ENCODE measurements at places on chromosomes 6 and 20.

- no peak for DNase-seq
Measured at GRCh38 chr6:3725145-3726047, 26.1 kb downstream of the PXDC1 start.

DNA sequence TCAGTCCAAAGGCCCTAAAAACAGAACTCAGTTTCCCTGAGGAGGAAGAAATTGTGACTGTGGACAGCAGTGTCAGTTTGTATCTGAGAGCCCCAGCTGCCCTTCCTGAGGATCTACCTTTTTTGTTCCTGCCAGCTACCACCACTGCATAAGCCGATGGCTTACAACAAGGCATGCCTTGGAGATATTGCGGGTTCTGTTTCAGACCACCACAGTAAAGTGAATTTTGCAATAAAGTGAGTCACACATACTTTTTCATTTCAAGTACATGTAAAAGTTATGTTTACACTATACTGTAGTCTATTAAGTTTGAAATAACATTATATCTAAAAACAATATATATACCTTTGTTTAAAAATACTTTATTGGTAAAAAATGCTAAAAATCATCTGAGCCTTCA is 9.6 kb upstream of the CST3 start:
- no peak for DNase-seq

DNA sequence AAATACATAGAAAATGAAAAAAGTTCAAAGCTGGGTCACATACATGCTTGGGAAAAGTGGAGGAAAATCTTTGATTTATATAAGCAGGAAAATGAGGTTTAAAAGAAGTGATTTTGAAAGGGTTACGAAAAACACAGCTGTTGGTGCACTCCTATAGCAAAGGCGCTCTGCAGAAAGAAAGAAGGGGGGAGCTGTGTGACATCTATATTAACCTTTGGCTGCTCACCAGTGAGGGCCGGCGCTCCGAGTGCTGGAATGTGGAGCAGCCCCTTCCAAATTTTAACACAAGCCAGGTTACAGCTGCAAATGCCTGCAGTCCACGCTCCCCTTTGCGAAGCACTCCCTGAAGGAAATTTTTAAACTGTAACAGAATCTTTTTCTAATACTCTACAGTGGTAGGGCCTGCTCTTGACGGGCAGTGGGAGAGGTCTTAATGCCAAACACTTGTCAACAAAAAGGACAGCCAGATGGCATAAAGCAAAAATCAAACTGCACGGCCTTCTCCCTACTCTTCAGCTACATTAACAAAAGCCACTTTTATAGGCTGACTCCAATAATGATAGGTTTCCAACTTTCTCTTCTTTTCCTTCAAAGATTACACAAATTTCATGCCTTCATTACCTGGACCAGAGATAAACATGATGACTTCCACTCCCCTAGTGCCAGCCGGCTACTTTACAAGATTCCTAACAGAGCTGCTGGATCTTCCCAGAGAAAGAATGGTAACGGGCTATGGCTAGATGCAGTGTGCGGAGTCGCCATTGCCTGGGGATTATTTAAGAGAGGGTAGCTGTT is 4.8 kb downstream of the BMP7 start:
- no peak for DNase-seq

GRCh38 chr6:28884423-28885131 is 39.2 kb downstream of the TRIM27 start:
- peak; percentile 56 for DNase-seq

DNA sequence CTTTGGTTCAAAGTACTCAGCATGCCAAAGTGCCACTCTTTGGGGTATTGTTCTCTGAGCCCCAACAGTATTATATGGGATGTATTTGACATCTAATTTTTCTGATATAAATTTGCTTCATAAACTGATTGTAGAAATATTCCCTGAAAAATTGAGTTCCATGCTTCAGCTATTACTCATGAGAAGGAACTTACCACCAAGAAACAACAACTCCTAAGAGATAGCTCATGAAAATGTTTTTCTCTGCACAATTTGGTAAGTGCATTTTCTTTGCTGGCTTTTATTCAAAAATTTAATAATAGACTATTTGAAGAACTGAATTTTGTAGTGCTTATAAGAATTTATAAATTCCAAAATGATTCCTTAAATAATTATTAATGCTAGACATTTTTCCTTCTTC is 12.8 kb upstream of the TPD52L1 start:
- DNase-seq: no peak

GRCh38 chr6:138004430-138005287 is 102.6 kb downstream of the PERP start:
- no peak for DNase-seq

GRCh38 chr6:45327956-45328522 is at the start of gene RUNX2:
TSS of gene RUNX2 (plus strand) at chr6:45328330. CDS start at chr6:45328727, 397 bp downstream.
- DNase-seq: no peak

- DNase-seq: no peak
Measured at GRCh38 chr6:129750360-129750759, 40.4 kb upstream of the ARHGAP18 start.

DNA sequence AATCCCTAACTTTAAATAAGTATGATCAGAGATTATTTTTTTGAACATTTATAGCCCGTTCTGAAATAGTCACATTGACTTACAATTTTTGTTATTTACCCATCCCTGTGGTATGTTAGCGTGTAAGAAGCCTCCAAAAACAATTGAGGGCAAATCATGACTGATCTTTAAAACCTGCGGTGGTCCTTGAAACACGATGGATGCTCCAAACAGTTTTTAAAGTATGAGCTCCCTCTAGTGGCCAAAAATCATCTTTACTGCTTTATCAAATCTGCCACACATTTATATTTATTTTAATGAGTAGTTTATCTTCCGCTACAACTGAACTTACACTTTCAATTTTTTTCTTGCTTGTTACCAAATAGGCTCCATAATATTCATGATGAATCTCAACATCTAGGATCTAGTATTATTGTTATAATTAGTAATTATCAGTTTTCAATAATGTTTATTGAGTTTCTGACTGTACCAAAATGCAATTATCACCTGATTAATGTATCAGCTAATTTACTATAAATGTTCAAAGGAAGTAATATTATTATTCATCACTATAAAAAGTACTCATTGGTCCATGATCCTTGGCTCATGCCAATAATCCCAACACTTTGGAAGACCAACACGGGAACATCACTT is 52.2 kb downstream of the MARCKS start:
- no peak for DNase-seq

- no peak for DNase-seq
Measured at GRCh38 chr6:105757512-105758200, 328.5 kb upstream of the PRDM1 start.

GRCh38 chr6:165686596-165687365 is 23.7 kb upstream of the PDE10A start:
- DNase-seq: no peak

DNA sequence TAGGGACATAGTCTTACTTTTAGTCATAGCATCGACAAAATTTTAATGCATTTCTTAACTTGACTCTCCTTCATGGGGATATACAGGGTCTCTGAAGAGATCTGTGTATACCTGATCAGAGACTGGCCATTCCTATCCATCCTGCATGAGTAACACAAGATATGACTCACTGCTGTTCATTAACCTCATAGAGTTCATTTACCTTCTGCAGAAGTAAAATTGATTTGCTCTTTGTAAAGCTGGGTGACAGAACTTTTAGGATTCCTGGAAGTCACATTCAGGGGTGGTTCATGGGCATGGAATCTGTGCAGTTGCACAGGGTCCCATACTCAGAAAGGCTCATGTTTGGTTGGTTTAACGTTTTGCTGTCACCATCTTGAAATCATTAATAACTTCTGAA is 53.2 kb downstream of the PDE7B start:
- no peak for DNase-seq

DNA sequence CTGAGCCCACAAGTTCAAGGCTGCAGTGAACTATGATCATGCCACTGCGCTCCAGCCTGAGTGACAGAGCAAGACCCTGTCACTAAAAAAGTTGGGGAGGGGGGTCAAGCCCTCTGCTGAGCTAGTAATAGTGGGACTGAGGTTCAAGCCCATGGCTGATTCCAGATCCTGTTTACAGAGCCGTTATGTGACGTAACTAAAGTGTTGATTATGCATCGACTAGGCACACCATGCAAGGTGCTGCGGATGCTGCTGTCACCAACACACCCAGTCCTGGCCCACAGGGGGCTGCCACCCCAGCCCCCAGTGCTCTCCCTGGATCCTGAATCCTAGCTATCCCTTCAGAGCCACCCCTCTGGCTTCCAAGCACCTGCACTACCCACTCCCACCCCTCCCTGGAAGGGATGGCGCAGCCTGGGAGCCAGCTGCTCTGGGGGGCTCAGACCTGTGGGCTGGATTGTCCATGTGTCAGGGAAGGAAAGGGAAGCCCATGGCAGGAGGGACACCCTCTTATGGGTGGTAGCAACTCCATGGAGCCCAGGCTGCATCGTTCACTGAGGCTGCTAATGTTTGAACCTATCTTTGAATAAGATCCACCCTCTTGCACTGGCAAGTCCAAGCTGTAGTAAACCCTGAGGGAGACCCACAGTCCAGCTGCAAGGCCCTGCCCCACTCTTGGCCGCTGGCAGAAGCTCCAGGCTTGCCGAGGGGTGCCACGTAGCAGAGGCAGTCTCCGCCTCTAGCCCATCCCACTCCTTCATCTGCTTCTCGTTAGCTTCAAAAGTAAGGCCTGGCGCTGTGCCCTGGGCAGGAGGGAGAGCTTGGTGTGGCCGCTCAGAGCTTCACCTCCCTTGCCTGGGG is 95.0 kb downstream of the SNX5 start:
- DNase-seq: no peak

DNA sequence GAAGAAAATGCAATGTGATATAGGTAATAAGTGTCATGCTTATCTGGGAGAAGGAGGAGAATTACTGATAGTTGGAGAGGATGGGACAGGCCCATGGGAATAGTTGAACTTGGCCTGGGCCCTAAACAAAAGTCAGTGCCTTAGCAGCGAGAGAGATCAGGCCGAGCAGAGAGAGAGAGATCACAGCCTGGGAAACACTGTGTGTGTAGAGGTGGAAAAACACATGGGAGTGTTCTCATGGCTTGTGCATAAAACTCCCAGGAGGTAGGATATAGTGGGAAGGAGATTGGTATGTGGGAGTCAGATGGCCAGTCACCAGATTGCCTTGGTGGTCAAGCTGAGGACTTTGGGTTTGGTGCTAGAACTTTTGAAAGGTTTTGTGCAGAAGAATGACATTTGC is 47.6 kb downstream of the FIG4 start:
- no peak for DNase-seq

GRCh38 chr20:54717983-54718382 is 242.6 kb downstream of the DOK5 start:
- no peak for DNase-seq

GRCh38 chr6:149032599-149033405 is 284.7 kb upstream of the TAB2 start:
- peak; percentile 27 for DNase-seq

- DNase-seq: no peak
Measured at GRCh38 chr6:169166896-169167580, 86.6 kb downstream of the THBS2 start.

DNA sequence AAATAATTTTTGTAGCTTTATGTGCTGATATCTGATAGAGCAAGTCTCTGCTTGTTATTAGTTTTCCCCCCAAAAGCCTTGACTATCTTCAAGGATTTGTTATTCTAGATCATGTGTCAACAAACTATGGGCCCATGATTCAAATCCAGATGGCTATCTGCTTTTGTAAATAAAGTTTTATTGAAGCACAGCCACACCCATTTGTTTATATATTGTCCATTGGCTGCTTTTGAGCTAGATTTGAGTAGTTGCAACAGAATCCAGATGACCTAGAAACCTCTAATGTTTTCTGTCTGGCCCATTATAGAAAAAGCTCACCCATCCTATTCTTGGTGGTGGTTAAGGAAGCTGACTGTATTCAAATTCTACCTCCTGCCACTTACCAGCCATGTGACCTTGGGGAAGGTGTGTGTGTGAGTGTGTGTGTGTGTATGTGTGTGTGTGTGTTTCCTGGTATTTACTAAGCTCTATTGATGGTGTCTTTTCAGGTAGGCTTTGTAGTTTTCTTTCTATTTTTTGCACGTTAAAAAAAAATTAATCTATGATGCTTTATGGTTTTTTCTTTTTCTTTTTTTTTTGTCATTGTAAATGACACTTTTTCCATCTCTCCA is 1.3 kb upstream of the GTSF1L start:
- DNase-seq: no peak

GRCh38 chr20:346640-347316 is at the start of gene NRSN2:
TSS of gene NRSN2 (plus strand) at chr20:347111. CDS start at chr20:349644, 2,533 bp downstream.
- no peak for DNase-seq

DNA sequence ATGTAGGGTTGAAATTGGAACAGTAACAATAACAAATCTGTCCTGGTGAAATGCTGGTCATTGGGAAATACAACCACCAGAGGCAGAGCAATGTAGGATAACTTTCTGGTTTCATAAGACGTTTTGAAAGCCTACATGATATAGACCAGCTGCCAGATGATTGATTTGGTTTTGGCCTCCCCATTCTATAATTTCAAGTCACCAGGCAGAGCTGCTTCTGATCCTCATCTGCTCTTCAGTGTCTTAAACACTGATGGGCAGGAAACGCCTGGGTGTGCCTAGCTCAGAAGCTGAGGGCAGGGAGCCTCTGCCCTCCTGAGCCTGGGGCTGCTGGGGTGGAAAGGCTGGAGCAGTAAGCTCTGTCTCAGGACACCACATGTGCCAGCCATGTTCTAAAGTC is 24.5 kb downstream of the DHX35 start:
- DNase-seq: no peak

- DNase-seq: no peak
Measured at GRCh38 chr20:47099825-47100441, 205.3 kb downstream of the EYA2 start.

DNA sequence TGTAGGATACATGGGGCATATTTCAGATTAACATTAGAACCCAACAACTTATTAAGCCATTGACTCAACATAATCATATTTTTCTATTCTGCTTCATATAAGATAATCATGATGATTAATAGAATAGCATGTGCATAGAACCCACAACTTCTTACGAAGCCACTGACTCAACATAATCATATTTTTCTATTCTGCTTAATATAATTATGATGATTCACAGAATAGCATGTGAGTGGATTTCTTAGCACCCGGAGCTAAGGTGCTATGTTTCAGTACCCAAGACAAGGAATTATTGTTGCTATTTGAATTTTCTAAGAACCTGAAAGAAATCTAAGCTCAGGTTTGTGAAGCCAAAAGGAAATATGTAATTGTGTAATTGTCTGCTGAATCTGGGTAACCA is 96.8 kb downstream of the TENT5A start:
- no peak for DNase-seq

- DNase-seq: no peak
Measured at GRCh38 chr6:129280293-129280644, 397.3 kb downstream of the LAMA2 start.

- DNase-seq: peak; percentile 6
Measured at GRCh38 chr6:107132330-107132954, 17.1 kb upstream of the BEND3 start.

GRCh38 chr6:91045161-91045560 is 458.3 kb upstream of the MAP3K7 start:
- no peak for DNase-seq

GRCh38 chr6:119929121-119929520 is 579.6 kb upstream of the MAN1A1 start:
- DNase-seq: no peak
